AG08395 (cell line): ENCODE measurements at places on chromosomes 13 and 19.

DNA sequence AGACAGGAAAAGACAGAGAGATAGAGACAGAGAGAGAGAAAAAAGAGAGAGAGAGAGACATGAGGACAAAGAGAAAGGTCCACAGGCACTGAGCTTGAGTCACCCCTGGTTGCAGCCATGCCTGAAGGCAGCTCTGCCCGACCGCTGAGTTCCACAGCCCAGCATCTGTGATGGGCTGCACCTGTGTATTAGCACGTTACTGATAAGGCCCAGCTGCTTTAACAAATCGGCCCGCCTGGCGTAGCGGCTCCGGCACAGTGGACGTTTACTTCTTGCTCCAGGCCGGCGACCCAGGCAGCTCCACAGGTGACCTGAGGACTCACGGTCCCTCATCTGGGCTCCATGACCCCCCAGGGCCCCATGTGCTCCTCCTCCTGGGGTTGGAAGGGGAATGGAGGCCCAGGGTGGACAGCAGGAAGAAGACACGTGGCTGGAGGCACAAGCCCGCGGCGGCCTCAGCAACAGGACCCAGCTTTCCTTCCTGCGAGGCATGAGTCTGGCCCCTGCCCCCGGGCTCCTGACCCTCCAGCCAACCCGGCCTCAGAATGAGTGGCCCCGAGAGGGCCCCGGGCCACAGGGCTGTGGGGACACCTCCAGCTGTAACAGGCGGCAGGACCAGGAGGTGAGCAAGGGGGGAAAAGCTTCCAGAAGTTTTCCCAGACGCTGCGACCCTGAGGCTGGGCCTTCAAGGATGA, 3.9 kb upstream of the CSNK1G2 start:
- no peak for DNase-seq

DNA sequence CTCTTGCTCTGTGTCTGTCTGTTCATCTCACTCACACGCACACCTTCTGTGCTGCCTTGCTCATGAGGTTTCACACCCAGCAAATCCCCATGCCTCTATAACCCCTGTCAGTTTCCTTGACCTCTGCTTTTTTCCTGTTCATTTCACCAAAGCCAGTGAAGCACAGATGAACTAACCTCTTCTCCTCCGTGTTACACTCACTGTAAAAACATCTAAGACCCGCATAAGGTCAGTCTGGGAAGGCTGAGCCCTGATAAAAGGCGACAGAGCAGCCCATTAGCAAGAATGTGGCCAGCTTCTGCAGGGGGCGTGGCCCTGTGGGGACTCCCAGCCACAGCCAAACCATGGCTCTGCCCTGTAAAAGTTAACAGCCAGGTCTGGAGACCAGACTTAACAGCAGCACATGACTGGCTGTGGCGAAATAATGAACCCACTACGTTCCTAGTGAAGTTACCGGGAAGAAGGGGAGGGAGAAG, 42.8 kb upstream of the NPAS1 start:
- peak; percentile 75 for DNase-seq

- no peak for DNase-seq
Measured at GRCh38 chr19:1577090-1577928, 9.2 kb upstream of the MEX3D start.

- DNase-seq = peak; percentile 65
Measured at GRCh38 chr19:17243830-17244617, 1.7 kb downstream of the NR2F6 start.

DNA sequence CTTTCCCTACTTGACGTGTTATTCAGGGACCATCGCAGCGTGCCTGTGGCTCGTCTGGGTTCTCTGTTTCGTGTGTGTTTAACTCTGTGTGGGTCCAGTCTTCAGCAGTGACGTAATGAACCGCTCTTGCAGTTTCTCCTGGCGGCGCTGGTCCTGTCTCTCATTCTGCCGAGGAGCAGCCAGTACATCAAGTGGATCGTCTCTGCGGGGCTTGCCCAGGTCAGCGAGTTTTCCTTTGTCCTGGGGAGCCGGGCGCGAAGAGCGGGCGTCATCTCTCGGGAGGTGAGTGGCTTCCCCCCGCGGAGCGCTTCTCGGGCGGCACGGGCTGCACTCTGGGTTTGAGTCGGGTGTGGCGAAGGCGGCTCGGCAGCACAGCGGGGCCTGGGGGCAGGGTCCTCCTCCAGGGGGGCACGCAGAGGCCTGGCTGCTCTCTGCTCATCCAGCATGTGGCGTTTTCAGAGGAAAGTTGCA, 36.3 kb upstream of the TFDP1 start:
- peak; percentile 58 for DNase-seq

DNA sequence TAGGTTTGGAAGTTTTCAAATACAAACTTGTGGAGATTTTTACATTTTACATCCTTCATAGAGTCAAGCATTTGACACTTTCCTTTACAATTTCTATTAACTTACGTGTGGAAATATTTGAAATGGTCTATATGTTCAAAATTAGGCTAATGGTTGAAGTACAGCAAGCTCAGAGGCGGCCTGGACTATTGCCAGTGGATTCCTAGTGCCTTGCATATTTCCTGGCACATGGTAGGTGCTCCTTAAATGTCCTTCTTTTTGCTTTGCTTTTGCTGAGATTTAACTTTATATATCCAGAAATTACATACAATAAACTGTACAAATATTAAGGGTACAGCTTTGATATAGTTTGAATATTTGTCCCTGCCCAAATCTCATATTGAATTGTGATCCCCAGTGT, 93.9 kb downstream of the UBL3 start:
- DNase-seq = no peak

GRCh38 chr13:109862627-109863026, 76.2 kb upstream of the IRS2 start:
- DNase-seq = no peak

DNA sequence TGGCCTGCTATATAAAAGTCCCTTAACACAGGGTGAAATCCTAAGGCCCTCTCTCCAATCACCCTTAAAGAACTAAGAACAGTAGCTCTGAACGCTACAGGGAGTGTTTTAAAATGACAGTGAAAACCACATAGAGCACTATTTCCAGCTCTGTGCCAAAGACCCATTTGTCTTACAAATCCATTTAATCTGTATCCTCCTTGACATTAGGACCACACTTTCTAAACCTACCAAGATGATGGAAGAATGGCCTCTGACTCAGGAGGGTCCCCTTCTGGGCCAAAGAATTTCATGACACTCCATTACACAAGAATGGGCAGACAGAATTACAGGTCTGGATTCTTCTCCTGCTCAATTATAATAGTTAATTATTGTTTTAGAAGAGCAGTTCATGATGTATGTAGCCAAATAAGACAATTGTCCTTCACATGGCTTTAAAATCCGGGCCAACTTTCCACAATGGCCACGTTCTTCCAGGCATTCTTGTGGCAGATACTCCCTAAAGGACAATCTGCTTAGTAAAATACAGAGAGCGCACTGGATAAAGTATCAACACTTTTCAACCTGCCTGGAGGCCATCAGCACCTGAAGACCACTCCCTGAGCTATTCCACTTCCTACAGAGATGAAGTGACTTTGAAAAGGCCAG, 61.0 kb downstream of the STK24 start:
- no peak for DNase-seq

- DNase-seq = no peak
Measured at GRCh38 chr13:94204946-94205345, 274.5 kb downstream of the DCT start.

- no peak for DNase-seq
Measured at GRCh38 chr13:62997038-62997599, 1581.5 kb upstream of the PCDH20 start.

DNA sequence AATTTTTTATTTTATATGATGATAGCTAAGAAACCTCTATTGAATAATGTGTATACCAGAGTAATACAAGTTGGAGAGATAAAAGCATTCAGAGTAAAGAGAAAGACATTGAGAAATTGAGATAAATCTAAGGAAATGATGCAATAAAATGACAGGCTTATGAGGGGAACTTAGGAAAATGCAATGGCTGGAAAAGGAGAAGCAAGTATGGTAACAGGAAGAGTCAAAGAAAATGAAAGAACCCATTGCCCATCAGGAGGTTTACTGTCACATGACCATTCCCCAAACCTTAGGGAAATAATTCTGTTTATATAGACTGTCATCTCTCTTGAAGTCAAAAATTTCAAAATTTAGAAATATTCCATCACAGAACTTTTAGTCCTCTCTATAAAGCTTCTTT, 808.0 kb upstream of the PRR20A start:
- DNase-seq = no peak

DNA sequence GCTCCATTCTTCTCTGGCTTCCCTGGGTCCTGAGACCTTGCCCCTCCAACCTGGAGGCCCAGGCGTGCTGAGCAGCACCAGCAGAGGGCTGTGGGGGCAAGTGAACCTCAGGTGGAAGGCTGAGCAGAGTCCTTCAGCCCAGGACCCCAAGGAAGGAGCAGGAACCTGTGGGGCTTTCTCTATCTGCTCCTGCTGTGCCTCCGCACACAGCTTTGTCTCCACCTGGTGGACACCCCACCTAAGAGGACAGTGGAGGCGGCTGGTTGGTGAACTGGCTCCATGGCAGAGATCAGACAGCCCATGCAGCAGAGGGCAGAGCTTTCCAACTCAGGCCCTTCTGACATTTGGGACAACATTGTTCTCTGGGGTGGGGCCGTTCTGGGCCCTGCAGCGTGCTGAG, 19.7 kb downstream of the ZFR2 start:
- no peak for DNase-seq

DNA sequence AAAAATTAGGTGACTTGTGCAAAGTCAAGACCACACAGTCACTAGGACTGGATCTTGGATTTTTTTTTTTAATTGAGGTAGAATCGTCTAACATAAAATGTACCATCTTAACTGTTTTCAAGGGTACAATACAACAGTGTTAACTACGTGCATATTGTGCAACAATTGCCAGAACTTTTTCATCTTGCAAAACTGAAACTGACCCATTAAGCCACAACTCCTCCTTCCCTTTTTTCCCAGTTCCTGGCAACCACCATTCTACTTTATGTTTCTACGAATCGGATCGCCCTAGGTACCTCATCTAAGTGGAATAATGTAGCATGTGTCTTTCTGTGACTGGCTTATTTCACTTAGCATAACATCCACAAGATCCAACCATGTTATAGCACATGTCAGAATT, 37.5 kb upstream of the POMP start:
- DNase-seq = no peak

- peak; percentile 57 for DNase-seq
Measured at GRCh38 chr19:35436477-35437405, 11.3 kb upstream of the FFAR2 start.

DNA sequence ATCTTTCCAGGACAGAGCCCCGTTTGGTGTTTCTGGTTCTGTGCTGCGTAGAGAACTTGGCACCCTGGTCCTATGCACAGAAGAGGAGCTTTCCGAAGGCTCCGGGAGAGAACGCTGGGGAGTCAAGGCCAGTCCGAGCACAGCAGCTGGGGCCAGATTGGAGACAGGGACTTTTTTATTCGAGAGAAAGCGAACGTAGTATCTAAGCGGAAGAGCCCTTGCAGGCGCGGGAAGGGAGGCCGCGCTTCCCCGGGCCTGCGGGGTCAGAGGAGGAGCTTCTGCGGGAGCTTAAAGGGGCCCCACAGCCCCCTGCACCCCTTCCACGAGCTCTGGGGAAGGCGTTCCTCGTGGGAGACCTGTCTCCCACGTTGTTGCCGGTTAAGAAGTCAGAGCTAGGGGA, 48.6 kb upstream of the ARHGEF7 start:
- no peak for DNase-seq

- DNase-seq = no peak
Measured at GRCh38 chr13:100314132-100314910, 225.4 kb downstream of the PCCA start.

DNA sequence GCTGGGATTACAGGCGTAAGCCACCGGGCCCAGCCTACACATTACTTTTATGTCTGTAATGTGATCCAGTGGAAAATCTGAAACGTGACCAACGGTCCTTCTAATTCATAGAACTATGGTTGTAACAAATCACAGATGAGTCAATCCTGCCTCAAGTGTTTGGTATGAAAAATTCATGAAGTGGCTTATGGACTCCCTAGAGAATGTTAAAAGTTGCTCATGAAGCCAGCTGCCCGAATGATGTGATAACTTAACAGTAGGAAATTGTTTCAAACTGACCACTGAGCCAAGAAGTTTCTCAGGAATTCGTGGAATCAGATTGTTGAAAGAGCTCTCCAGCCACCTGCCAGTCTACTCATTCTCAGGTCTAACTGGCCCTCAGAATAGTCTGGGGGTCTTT, 59.4 kb upstream of the FARP1 start:
- DNase-seq = peak; percentile 88

GRCh38 chr19:34976611-34977010, 12.6 kb upstream of the ZNF792 start:
- no peak for DNase-seq

- DNase-seq = no peak
Measured at GRCh38 chr13:97023117-97023516, 28.8 kb upstream of the OXGR1 start.

- DNase-seq = peak; percentile 82
Measured at GRCh38 chr19:1102407-1103131, 1.2 kb upstream of the GPX4 start.

GRCh38 chr19:45071969-45072790, 4.1 kb downstream of the ZNF296 start:
- no peak for DNase-seq

DNA sequence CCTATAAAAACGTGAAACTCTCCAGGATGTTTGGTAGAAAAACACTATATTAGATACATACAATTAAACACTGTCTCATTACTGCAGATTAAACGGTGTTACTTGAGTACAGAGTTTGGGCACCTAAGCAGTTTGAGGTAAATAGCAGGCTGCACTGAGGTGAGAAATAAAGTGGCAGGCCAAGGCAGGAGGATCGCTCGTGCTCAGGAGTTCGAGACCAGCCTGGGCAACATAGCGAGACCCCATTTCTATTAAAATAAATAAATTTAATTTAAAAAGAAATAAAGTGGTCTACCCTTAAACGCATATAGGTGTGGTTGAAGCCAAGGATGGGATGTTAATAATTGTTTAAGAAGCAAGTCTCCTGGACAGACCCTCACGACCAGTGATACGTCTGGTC, 1.2 kb downstream of the PSPC1 start:
- no peak for DNase-seq

- DNase-seq = no peak
Measured at GRCh38 chr13:33846303-33847062, 28.5 kb downstream of the RFC3 start.
